ENCODE measurements at places on chromosomes 16 and 17.

DNA sequence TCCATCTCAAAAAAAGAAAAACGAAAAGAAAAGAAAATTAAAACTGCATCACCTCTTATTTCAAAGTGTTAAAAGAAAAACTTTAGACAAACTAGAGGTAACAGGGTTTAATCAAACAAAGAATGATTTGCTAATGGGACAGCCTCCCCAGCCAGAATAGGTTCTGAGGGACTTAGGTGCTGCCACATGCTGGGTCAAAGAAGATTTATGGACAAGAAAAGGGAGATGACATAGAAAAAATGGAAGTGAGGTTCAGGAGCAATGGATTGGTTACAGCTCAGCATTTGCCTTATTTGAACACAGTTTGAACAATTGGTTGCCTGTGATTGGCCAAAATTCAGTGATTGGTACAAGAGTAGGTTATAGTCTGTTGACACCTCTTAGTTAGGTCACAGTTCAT, 21.1 kb downstream of the TMC5 start:
- DNase-seq, result no peak

GRCh38 chr17:49035470-49036269, 38.5 kb downstream of the IGF2BP1 start:
- peak; percentile 73 for DNase-seq

- no peak for DNase-seq
Measured at GRCh38 chr16:75289189-75289588, 37.8 kb upstream of the BCAR1 start.

- DNase-seq, result no peak
Measured at GRCh38 chr16:27464626-27465482, 62.9 kb downstream of the IL21R start.
